ENCODE measurements at places on chromosomes 6 and 20.

DNA sequence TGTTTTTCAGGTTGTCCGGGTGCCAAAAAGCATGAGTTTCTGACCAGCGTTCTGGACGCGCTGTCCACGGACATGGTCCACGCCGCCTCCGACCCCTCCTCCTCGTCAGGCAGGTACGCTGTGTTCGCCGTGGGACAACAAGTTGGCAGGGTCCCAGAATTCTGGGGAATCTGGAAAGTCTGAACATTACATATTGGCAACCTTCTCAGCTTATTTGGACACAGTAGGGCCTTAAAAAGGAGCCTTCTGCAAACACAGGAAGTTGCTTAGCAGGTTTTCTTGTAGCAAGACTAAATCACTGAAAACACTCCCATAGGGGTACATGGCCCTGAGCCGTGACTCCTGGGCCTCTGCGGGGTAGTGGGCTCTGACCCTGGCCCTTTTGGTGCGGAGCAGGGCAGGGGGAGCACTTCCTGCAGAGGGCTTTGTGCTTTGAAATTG is 209.7 kb downstream of the SMOC2 start:
- no peak for DNase-seq

DNA sequence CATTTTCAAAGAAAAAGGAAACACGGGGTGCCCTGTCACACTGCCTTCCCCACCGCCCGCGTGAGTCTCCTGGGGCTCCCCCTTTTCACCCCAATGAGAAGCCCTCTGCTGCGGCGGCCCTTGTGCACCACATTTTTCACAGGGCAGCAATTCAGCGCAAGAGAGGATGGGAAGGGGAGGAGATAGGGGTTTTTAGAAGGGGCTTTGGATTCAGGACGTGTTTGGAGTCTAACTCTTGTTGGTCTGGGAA is 726 bp upstream of the ARFGEF3 start:
- DNase-seq: no peak

- DNase-seq: no peak
Measured at GRCh38 chr20:37267667-37268313, 6.2 kb upstream of the GHRH start.

GRCh38 chr6:71079677-71080076 is 122.8 kb upstream of the B3GAT2 start:
- no peak for DNase-seq

GRCh38 chr6:83711958-83712357 is 3.1 kb upstream of the SNAP91 start:
- DNase-seq: no peak

- no peak for DNase-seq
Measured at GRCh38 chr20:47136782-47137181, 219.7 kb downstream of the ZMYND8 start.

- DNase-seq: no peak
Measured at GRCh38 chr20:44489931-44490330, 14.3 kb downstream of the TTPAL start.

GRCh38 chr6:34671801-34672656 is 24.5 kb downstream of the ILRUN start:
- DNase-seq: no peak

DNA sequence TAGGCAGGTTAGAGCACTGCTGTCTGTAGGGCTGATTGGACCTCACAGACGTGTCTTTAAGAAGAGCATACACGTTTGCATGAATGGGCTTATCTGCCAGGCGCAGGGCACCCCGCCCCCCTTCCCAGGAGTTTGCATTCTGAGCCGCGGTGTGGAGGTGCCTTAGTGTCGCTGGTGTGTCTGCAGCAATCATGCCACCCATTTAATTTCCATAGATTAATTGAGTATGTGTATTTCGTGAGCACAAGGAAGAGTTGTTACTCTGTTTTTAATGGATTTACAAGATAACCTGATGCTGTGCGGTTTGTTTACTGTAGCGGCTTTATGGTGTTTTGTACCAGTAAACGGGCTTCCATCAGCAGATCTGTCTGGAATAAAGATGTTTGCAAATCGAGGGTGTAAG is 107.7 kb downstream of the ZDHHC14 start:
- no peak for DNase-seq

DNA sequence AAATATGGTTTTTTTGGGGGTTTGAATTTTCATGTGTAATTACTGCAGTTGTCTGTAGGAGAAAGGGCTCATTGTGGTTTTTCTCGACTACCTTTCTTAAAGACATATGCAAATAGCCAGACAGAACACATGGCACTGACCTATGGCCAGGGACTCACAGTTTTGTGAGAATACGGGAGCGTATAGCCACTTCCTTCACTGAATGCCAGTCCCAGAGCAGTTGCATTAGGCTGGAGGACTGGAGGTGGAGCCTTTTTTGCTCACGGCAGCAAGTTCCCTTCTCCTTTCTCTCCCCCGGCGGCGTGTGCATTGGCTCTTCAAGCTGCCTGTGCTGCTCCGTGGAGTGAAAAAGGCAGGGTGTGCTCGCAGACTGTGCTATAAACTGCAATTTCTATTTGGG is 114.9 kb downstream of the AKAP7 start:
- DNase-seq: no peak

GRCh38 chr6:38827024-38827423 is 111.9 kb downstream of the DNAH8 start:
- no peak for DNase-seq

GRCh38 chr20:34861386-34862084 is 11.1 kb downstream of the GGT7 start:
- no peak for DNase-seq

DNA sequence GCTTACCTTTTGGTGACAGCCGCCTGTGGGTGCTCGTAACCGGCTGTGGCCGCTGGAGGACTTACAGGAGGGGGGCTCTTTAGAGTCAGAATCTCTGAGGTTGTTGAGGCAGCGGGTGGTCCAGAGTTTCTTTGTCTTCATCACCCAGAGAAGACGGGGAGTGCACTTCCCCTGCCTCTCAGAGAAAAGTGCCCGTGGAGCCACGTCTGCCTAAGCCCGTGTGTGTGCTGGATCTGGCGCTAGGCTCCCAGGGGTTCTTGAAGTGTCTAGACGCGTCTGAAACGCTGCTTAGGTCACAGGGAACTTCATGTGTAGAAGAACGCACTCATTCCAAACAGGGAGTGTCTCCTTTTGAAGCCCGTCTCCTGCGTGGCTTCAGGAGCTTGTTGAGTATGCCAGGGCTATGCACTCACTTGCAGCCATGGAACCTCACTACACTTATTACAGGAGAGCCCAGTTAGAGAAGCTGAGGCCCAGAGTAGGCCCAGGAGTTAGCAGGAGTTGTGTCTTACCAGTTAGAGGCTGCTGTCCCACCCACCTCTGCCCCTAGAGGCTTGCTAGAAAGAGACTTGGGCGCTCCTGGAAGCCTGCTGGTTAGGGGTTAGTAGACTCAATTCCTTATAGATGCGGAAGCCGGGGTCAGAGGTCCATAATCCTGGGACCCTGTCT is 1.3 kb downstream of the LSM14B start:
- no peak for DNase-seq

- no peak for DNase-seq
Measured at GRCh38 chr6:158506601-158507000, 53.3 kb upstream of the TMEM181 start.

GRCh38 chr6:83006270-83006905 is 59.3 kb downstream of the UBE3D start:
- DNase-seq: no peak

GRCh38 chr6:53492860-53493634 is 51.9 kb downstream of the GCLC start:
- peak; percentile 18 for DNase-seq

DNA sequence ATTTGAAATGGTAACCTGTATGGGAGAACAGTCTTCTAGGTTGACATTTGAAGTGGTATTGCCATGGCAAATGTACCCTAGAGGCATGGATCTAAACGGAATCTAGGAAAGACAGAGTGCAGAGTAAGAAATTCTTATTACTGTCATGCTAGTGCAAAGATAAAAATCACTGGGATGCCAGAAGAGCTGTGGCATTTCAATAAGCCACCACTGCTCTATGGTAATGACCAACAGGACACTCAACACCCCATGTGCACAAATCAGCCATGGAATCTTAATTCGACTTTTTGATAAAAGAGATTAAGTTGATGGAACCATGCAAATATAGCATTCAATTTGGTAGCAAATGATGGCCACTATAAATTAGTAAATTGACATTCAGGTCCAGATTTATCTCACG is 74.1 kb downstream of the ID4 start:
- DNase-seq: no peak

DNA sequence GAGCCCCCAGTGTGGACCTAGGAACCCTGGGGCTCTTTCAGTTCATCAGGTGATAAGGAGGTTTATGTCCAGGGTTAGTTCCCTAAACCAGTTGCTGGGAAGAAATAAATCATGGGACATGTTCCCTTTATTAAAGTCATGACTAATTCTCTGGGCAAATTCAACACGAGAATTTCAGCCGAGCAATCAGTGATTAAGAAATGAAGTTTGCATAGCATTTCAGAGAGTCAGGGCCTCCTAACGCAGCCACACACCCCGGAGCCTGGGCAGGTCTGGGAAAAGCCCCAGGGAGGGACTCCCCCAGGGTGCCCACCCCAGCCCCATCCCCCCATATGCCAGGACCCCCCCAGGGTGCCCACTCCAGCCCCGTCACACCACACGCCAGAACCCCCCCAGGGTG is 20.1 kb downstream of the SLCO4A1 start:
- DNase-seq: no peak

GRCh38 chr6:125197795-125198269 is 44.3 kb downstream of the TPD52L1 start:
- DNase-seq: no peak

DNA sequence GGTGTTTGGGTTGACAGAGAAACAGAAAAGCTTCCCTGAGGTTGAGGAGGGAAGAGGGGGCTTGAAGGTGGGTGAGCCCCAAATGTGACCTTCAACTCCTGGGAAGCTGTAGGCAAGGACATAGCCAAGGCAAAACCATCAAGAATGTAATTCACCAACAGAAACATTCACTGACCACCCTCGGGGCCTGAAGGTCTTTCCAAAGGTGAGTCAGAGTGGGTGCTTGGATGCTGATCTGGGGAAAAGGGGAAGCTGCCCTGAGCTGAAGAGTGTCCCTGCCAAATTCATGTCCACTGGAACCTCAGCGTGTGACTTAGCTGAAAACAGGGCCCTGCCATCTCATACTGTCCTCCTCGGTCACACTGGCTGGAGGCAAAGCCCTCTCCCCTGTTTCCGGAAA is 234.2 kb upstream of the SULF2 start:
- no peak for DNase-seq

- no peak for DNase-seq
Measured at GRCh38 chr6:123215211-123215610, 219.2 kb downstream of the CLVS2 start.

- DNase-seq: no peak
Measured at GRCh38 chr20:11453430-11453829, 464.3 kb upstream of the BTBD3 start.

GRCh38 chr20:48025661-48026060 is 240.4 kb upstream of the SULF2 start:
- no peak for DNase-seq

GRCh38 chr20:46683939-46684750 is 5.1 kb downstream of the TP53RK start:
- DNase-seq: no peak

DNA sequence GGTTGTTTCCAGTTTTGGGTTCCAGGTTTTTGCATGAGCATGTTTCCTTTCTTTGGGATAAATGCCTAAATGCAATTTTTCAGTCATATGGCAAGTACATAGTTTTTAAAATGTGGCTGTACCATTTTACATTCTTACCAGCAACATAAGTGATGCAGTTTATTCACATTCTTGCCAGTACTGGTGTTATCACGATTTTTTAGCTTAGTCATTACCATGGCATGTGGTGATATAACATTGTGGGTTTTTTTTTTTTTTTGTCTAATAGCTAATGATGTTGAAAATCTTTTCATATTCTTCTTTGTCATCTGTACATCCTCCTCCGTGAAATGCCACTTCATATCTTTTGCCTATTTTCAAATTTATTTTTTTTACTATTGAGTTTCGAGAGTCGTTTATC is 2.9 kb upstream of the TDRD6 start:
- no peak for DNase-seq

- no peak for DNase-seq
Measured at GRCh38 chr20:51828762-51829161, 26.4 kb upstream of the SALL4 start.

GRCh38 chr6:158358450-158359077 is 46.3 kb downstream of the TULP4 start:
- no peak for DNase-seq

DNA sequence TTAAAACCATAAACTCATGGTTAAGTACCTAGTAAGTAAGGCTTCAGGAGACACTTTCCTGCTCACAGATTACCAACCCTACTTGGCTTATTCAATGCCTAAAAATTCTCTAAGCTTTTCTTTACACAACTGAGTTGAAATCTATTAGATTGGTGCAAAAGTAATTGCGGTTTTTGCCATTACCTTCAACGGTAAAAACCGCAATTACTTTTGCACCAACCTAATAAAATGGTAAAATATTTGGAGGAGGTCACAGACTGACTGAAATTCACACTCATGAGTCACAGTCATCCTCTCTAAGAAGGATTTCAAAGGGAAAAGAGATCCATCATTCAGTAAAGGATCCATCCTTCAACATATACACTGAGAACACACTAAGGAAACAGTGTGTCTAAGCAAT is 25.9 kb downstream of the PKHD1 start:
- DNase-seq: no peak

DNA sequence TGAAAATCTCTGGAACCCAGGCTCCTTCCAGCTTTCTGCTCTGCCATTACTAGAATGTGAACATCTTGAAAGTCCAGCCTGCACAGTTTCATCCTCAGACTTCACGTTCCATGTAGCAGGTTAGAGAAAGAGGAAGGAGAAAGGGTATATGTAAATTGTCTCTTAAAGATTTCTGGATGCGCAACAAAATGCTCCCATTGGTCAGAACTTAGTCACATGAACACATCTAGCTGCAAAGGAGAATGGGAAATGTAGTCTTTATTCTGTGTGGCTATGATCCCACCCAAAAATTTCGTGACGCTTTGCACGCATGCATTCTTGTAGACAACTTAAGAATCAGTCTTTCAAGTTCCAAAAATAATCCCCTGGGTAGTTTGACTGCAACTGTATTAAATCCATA is 46.4 kb upstream of the CHD6 start:
- DNase-seq: no peak

GRCh38 chr6:45495429-45496084 is 117.8 kb upstream of the SUPT3H start:
- no peak for DNase-seq

GRCh38 chr6:6915813-6916547 is 191.8 kb upstream of the RREB1 start:
- no peak for DNase-seq

DNA sequence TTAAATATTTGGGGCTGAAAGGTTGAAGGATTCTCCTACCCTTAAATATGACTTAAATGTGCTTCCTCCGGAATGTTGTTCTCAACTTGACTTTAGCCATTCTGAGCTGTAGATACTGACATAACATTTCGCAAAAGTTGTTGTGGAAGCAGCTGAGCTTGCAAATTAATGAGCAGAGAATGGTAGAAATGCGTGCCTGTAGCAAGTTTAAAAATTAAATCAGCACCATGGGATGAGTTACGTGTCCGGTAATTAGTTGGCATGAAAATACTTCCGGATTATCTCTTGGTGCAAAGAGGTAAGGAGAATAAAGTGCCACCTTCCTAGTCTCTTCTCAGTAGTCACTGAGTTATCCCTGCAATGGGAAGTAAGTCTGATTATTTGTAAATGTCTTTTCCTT is 23.6 kb upstream of the PBOV1 start:
- no peak for DNase-seq
